ENCODE measurements at places on chromosomes 1 and 21. TPM values are rescaled to one million over a fixed set of nuclear protein-coding genes. Genes with fewer than 3 reads are reported as not detected.

The TNNT2 gene
- total RNA-seq: not detected

The LCE1F gene
- not detected for total RNA-seq

The ID3 gene
- 290 TPM for total RNA-seq

The VASH2 gene
- total RNA-seq: not detected

The SH2D1B gene
- total RNA-seq: not detected

The VHLL gene
- not detected for total RNA-seq

The GUCA2A gene
- not detected for total RNA-seq

The ST6GALNAC5 gene
- not detected for total RNA-seq

The TAGLN2 gene
- total RNA-seq: 327 TPM

The HOOK1 gene
- total RNA-seq: not detected

The CD5L gene
- total RNA-seq: not detected

The CFHR1 gene
- not detected for total RNA-seq

The MTARC2 gene
- total RNA-seq: 14.7 TPM

The CHIA gene
- total RNA-seq: not detected

The IQGAP3 gene
- total RNA-seq: 21.5 TPM

The RIPPLY3 gene
- total RNA-seq: not detected

The OMA1 gene
- 17.1 TPM for total RNA-seq

The EXTL2 gene
- 15.2 TPM for total RNA-seq

The BRDT gene
- total RNA-seq: not detected

The SLC1A7 gene
- not detected for total RNA-seq

The BLZF1 gene
- total RNA-seq: 12.6 TPM

The TRIM67 gene
- total RNA-seq: not detected

The OR6K3 gene
- total RNA-seq: not detected

The LCE2A gene
- total RNA-seq: not detected

The TAS1R1 gene
- not detected for total RNA-seq

The SAMD13 gene
- 1.3 TPM for total RNA-seq

The SPATA46 gene
- not detected for total RNA-seq

The TMOD4 gene
- total RNA-seq: 0.49 TPM

The ATF3 gene
- total RNA-seq: 2.6 TPM

The LCE2B gene
- not detected for total RNA-seq

The ITPKB gene
- total RNA-seq: 38.4 TPM

The RUNX3 gene
- not detected for total RNA-seq
